Inflammatory macrophage treated with lipopolysaccharide for 4 hours (primary cell): ENCODE measurements at places on chromosomes 2 and 18.
A peak's percentile ranks its signal among the peaks of the same experiment; 100 is the strongest.

GRCh38 chr2:200797242-200797770 lies 14.4 kb upstream of the BZW1 start:
- peak; percentile 32 for DNase-seq

GRCh38 chr2:231680285-231680991 lies 27.9 kb upstream of the PTMA start:
- DNase-seq: no peak

- DNase-seq: no peak
Observed at GRCh38 chr2:162609798-162610197, 228.8 kb downstream of the KCNH7 start.

DNA sequence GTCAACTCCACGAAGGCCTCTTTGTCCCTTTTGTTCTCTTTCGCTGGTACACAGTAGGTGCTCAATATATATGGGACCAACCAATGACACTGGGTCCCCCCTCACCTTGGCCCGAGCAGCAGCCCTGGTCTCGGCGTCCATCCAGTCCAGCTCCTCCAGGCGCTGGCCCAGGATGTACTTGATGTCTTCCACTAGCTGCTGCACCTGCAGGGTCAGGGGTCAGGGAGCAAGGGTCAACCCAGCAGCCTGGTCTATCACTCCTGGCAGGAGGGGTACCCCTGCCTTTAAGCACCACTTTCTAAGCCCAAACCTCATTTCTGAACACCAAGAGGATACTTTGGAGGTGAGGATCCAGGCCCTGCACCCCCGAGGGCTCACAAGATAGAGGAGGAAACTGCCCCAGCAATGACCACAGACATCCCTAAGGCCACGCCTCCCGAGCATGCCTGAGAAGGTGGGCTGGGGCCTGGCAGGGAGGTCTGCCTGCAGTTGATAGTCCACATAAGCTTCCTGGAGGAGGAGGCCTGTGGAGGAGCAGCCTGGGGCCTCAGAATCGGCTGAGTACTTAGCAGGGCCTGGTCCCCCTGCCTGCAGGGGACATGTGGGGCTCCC lies 4.2 kb downstream of the ECEL1 start:
- no peak for DNase-seq

DNA sequence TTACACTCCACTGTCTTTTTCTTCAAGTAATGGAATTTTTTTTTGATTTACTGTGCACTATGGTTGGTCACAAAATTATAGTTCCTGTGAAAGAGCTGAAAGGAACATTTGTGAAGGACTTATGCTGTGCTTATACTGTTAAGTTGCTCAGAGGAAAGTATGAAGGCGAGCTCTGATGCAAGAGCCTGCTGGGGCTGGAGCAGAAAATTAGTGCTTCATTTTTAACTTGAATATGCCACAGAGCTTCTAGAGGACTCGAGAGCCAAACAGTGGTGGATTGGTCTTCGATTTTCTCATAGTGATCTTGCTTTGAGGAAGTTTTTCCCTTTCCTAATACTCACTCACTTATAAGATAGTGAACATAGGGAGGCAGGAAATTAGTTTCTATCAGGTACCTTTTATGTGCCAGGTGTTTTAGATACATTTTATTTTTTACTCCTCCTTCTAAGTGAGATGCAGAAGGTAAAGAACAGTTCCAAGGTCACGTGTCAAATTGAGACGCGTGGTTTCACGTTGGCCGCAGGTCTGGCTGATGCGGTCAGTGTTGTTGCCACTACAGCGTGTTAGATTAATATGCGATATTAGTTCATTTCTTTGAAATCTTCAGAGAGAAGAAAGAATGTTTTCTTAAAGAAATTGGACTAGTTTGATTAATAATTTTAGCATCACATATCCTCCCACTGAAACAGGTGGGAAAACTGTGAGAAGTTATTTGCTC lies 20.2 kb downstream of the GATA6 start:
- DNase-seq: no peak

DNA sequence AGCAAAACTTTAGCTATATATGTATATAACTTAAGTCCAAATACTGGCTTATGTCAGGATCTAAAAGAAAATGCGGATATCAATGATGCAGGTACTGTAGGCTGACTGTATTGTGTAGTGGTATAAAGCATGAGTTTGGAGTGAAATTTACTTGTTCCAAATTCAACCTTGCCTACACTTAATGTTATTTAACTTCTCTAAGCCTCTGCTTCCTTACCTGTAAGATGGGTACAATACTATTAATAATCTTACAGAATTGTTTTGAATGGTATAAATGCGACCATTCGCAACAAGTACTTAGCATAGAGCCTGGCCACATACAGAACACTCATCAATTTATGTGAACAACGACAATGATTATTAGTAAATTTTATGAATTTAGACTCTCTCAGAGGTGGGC lies 62.4 kb downstream of the SPRED2 start:
- DNase-seq: no peak

- peak; percentile 40 for DNase-seq
Observed at GRCh38 chr18:35143622-35144596, 96.9 kb upstream of the ZNF397 start.

DNA sequence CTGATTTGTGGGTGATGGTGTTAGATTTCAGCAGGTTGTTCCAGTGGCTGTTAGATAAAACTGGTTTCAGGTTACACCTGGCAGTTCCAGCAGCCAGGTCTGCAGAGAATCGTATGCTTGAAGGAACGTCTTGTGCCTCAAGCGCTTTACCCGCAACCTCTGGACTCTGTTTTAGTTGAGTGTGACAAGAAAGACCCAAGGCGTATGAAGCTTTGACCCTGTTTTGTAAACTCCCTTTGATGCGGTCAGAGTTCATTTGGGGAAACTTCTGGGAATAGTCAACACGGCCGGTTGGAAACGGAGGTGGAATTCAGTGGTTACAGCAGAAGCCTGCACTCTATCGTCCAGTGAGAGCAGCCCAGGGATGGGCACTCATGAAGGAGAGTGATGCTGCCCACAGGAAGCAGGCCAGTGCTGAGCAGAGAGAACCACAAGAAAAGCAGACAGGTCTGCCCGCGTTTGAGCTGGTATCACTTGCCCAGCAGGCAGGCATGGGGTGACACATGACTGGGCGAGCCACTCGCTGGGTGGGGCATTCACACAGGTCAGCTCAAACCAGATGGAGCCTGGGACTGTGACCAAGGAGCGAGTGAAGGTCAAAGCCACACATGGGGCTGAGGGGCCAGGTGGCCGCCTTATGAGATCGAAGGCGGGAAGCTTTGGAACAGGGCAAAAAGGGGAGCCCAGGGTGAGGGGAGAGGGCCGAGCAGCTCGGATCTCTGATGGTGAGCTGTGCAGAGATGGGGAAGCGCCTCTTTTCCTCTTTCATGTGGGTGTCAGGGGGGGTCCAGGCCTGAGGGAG lies 99.6 kb upstream of the MBOAT2 start:
- no peak for DNase-seq

GRCh38 chr2:35409762-35410161 lies 945.8 kb upstream of the CRIM1 start:
- DNase-seq: no peak

GRCh38 chr2:7375901-7376300 lies 458.7 kb downstream of the RNF144A start:
- DNase-seq: no peak

DNA sequence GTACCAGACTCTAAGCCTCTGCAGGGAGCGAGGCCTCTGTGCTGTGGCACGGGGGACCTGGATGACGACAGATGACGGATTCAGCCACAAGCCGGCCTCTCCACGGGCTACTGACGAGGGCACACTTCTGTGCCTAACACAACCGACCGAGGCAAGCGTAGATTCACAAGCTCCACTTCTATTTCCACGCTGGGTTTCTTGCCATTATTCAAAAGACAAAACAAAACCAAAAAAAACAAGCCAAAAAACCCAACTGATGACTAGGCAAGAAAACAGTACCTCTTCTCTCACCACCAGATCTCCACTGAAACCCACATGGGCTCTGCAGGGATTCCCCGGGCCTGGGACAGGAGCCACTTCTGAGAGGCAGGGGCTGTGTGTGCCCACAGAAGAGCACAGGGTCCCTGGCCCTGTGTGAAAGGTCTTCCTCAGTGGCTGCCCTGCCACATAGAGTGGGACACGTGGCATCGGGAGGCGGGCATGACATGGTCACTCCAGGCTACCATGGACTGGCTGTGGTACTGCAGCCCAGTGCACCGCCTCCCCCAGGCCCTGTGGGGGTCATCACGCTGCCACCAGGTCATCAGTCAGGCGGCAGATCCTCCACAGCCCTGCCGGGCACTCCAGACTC lies 254.7 kb downstream of the HDAC4 start:
- DNase-seq: no peak

GRCh38 chr18:72161691-72162090 lies 382.5 kb downstream of the CBLN2 start:
- DNase-seq: no peak

GRCh38 chr2:80700961-80701360 lies 396.4 kb upstream of the LRRTM1 start:
- DNase-seq: no peak

GRCh38 chr2:8496617-8497016 lies 185.2 kb upstream of the ID2 start:
- DNase-seq: no peak

GRCh38 chr2:96514521-96514920 lies 9.4 kb upstream of the NEURL3 start:
- DNase-seq: no peak

GRCh38 chr2:165572151-165572550 lies 102.7 kb downstream of the CSRNP3 start:
- DNase-seq: no peak

GRCh38 chr2:134897932-134898331 lies 20.7 kb upstream of the CCNT2 start:
- DNase-seq: peak; percentile 36

- no peak for DNase-seq
Observed at GRCh38 chr2:239077260-239077659, 229.4 kb downstream of the TWIST2 start.

DNA sequence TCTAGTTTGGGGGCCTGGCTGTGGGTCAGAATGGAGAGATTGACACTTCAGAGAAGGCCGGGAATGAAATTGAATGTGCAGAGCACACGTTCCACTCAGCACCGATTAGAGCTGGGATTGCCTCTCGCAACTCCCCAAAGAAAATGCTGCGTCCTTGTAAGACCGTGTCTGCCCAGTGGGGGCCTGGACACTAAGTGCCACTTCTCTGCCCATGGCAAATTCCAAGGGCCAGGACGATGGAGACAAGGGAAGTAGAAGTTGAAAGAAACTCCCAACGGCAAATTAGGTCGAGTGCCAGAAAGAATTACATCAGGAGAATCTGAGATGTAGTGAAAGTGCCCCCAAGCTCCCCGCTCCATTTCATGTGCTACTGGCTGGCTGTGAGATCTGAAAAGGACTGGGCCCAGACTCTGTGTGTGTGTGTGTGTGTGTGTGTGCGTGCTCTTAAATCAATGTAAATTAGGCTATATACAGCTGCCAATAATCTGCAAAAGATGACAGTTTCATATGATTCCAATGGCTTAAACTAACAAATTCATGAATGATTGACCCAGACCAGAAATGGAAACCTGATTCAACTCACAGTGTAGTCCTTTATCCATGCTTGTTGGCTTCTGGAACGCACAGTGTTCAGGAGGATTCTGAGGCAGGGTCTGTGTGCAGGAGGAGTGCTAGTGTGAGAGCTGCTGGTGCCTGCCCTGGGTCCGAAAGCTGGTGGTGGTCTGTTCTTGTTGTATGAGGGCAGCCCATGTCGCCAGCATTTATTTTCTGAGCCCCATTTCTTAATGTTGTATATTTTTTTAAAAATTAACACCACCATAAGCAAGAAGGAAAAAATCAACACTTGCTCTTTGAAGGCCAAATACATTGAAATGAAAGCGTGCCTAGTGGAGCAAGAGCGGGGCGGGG lies 234.3 kb downstream of the AGAP1 start:
- no peak for DNase-seq

DNA sequence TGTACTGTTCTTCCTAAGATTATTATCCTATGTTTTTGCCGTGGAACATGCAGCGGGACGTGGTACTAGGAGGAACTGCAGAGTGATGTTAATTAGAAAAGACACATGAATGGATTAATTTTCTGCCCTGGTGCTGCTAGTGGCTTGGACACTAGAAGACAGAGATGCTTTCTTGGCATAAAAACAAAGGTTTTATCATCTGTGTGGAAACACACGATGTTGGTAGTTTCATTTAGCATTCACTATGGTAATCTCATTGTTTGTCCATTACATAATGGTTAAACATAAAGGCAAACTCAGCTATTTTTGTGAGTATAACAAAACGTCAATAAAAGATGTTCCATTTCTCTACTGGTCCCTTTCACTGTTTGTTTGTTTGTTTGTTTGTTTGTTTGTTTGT lies 22.8 kb downstream of the COL6A3 start:
- DNase-seq: no peak

- peak; percentile 7 for DNase-seq
Observed at GRCh38 chr18:55876254-55876653, 288.3 kb upstream of the TCF4 start.

DNA sequence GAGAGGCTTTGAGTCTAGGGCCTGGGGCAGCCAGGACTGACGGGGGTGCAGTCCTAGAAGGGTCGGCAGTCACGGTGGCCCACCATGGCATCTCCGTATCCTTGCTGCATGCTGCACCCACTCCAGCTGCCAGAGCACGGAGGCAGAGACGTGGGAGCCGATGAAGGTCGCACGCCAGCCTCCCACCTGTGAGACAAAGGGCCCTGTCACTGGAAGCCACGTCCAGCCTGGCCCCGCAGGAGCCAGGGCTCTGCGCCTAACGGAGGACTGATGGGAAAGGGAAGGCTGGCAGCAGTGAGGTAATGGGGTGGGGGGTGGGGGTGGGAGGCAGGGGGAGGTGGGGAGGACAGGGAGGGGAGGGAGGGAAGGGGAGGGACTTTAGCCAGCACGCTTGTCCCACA lies 21.9 kb downstream of the ITM2C start:
- DNase-seq: no peak

- DNase-seq: no peak
Observed at GRCh38 chr2:110931648-110932047, 189.1 kb upstream of the BCL2L11 start.

- DNase-seq: no peak
Observed at GRCh38 chr2:145203891-145204290, 684.0 kb upstream of the ZEB2 start.

DNA sequence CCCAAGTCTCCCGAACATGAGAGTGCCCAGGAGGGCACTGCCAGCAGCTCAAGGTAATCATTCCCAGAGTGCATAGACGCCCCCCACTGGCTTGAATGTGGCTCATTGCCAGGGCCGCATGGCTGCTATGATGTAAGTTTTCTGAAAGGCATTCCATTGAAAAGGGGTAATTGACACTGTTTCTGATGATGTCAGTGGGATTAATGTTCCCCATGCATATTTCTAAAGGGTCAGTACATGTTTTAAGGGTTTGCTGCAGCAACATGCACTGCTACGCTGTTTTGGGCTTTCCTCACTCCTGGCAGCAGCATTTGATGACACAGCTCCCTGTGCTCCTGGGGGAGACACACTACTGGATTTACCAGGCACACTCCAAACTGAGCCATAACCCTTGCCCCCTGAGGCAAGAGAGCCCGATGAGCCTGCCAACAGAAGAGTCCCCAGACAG lies 36.7 kb downstream of the KIAA2012 start:
- no peak for DNase-seq
